ENCODE measurements at places on chromosomes 7 and 10.
A peak's percentile ranks its signal among the peaks of the same experiment; 100 is the strongest.

GRCh38 chr10:47361293-47361692 lies 13.1 kb downstream of the RBP3 start:
- DNase-seq, result no peak

DNA sequence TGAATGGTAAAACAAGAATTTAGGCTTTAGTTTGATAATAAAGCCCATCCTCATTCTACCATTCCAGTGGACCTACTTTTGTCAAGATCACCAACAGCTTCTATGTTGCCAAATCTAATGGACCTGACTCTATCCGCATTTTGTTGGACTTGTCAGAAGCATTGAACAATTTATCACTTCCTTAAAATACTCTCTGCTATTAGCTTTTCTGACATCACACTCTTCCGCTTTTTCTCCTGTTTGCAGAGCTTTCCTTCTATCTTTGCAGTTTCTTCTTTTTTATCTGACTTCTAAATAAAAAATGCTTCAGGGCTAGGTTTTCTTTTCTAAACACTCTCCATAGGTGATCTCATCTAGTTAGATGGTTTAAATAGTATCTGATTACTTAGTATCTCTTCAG lies 42.7 kb upstream of the SMIM30 start:
- no peak for DNase-seq

DNA sequence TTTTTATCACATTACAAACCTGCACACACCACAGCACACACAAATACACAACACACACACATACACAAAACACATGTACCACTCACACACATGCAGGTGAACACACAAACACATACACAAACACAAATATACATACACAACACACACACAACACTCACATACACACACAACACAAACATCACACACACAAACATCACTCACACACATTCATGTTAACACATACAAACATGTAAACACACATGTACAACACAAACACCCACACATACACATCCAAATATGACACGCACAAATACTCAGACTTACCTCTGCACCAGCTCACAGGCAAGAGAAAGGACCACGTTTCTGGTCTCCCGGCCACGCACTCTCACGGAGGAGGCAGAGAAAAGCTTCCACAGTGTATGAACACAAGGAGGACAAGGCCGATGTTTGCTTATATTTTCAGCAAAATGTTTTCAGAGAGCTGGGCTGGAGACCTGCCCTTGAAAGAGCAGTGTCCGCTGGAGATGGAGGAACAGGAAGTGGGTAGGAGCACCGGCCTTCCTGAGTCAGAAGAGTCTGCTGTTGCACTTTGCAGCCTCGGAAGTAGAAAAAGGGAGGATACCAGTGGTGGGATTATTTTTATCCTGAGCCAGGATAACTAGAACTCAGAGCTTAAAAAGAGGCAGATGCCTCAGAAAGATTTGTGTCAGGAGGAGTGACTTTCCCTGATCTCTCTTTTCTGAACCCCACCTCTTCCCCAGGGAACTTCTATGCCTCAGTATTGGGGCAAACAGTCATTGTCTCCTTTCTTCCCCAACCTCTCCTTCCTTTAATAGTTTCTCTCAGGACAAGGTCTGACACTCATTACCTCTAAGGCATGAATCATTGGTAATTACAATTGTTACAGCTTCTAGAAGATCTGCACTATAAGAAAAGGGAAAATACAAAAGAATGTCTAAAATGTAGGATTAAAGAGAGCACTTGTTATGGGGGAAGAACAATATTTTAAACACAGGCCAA lies at the start of gene GIMAP6:
Gene GIMAP6 (minus strand): TSS at position 520 of the 999 bp plus-strand sequence. CDS start 2,243 bp downstream, outside the sequence.
- peak; percentile 63 for DNase-seq

GRCh38 chr10:29804025-29804852 lies 169.5 kb upstream of the SVIL start:
- DNase-seq, result no peak

DNA sequence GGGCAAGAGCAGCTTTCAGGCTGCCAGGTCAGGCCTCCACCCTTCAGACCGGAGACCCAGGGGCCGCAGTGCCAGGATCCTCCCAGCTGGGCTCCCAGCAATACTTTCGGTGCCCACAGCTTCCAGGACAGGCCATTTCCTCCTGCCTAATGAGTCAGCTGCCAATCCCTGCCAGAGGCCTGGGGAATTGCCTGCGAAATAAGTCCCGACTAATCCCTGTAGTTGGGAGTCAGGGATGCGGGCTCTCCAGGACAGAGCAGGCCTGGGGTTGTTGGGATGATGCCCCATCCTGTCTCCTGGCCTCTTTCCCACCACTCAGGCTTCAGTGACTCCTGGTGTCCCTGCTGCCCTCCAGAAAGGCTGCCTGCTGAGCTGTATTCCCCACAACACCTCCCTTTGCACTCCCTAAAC lies 143.5 kb upstream of the UNC5B start:
- no peak for DNase-seq

GRCh38 chr7:25297278-25297677 lies 69.0 kb upstream of the NPVF start:
- no peak for DNase-seq

- no peak for DNase-seq
Observed at GRCh38 chr7:145557805-145558204, 558.8 kb upstream of the CNTNAP2 start.

DNA sequence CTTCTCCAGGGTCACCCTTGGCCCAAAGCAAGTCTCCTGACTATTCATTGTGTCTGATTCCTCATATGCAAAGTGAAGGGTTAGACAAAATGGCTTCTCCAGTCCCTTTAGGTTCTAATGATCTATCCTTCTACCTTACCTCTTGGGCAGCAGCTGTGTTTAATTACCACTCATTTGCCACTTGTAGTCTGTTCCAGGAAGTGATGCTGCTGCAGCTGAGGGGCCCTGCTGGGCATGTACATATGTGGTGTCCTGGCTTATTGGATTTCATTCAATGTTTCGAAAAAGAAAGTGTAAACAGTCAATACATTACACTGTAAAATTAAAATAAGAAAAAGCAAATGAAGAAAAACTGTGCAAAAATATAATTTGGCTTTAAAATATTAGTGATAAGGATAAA lies 36.6 kb downstream of the SCIN start:
- no peak for DNase-seq

DNA sequence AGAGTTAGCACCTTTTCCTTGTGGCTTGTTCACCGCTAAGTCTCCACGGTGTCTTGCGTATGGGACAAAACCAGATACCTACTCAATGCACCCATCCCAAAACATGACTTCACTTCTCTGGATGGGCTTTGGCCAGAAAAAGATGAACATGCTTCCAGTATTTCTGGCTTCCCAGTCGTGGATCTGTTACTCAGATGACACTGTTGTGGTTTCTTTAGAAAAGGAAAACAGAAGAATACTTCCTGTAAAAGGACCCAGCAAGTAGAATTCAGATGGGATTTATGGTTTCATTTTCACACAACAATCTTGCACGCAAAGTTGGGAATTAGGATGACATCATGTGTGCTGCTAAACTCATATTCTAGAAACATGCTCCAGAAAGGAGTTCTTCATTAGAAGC lies 216.7 kb downstream of the ADAM12 start:
- no peak for DNase-seq

DNA sequence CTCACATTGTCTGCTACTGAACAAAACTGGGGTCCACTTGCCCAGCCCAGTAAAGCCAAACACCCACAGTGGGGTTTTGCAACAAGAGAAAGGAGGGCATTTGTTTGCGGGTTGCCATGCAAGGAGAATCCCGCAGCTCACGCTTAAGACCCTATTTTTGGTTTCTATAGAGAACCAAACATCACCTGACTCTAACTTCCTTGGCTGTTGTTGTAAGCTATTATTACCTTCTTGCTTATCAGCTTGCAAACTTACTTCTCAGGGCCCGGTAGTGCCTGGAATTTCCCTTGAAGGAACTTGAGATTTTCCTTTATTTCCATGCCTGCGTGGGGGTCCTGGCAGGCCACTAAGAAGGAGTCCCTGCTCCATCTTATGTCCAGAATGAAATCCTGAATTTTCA lies 20.7 kb downstream of the IFIT3 start:
- no peak for DNase-seq

- no peak for DNase-seq
Observed at GRCh38 chr7:141676618-141677017, 25.3 kb downstream of the DENND11 start.

- DNase-seq, result no peak
Observed at GRCh38 chr7:141512597-141512996, 38.6 kb upstream of the AGK start.

- peak; percentile 70 for DNase-seq
Observed at GRCh38 chr7:138705167-138705566, 4.0 kb upstream of the SVOPL start.

DNA sequence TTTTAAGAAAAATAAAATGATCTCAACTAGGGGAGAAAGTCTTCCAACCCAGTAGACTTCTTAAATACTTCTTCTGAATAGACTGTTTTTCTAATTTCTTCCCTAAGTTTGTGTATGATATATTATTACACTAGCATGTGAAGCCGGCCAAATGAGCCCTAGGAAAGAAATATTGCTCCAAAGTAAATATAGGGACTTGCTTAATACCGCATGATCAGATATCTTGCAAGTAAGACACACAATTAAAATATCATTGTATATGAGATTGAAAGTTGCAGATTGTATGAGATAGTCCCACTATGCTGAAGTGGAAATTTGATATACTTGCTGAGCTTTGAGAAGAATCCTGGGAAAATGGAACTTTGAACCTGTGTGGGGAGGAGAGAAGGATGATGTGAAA lies 225.7 kb downstream of the BAMBI start:
- DNase-seq, result no peak

DNA sequence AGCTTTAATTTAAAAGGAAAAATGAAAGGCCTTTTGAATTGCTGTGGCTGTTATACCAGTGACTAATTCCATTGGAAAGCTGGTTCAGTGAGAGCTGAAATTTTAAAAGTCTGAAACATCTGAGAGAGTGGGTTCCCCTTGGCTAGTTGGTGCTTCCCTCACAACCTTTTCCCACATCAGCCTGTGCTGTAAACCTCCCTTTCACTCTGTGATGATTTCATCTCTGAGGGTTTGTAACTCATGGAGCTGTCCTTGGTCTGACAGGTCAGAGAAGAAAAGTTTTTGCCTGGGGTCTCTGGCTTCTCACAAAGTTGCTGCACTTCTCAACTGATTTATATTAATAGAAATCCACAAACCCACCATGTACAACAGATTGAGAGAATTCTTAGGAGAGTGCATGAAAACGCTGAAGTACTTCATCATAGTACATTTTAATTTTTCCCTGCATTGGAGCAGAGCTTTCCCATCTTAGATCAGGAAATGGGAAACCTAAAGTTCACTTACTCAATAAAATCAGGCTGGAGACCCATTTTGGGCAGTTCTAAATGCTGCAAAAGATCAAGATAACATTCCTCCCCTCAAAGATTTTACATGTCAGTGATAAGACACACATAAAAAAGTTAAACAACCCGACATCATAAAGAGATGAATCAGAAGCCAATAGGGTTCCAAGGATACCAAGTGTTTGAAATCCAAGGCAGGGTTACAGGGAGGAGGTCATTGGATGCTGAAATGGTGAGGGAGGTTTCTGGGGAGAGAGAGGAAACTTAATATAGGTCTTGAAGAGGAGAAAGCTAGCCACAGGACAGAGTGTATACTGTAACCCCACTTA lies 157.0 kb upstream of the MKLN1 start:
- no peak for DNase-seq

- DNase-seq, result no peak
Observed at GRCh38 chr7:42606193-42606905, 305.5 kb downstream of the C7orf25 start.

- no peak for DNase-seq
Observed at GRCh38 chr10:105585753-105586152, 944.7 kb downstream of the SORCS3 start.

GRCh38 chr7:113394856-113395255 lies 276.5 kb upstream of the SMIM30 start:
- DNase-seq, result no peak

DNA sequence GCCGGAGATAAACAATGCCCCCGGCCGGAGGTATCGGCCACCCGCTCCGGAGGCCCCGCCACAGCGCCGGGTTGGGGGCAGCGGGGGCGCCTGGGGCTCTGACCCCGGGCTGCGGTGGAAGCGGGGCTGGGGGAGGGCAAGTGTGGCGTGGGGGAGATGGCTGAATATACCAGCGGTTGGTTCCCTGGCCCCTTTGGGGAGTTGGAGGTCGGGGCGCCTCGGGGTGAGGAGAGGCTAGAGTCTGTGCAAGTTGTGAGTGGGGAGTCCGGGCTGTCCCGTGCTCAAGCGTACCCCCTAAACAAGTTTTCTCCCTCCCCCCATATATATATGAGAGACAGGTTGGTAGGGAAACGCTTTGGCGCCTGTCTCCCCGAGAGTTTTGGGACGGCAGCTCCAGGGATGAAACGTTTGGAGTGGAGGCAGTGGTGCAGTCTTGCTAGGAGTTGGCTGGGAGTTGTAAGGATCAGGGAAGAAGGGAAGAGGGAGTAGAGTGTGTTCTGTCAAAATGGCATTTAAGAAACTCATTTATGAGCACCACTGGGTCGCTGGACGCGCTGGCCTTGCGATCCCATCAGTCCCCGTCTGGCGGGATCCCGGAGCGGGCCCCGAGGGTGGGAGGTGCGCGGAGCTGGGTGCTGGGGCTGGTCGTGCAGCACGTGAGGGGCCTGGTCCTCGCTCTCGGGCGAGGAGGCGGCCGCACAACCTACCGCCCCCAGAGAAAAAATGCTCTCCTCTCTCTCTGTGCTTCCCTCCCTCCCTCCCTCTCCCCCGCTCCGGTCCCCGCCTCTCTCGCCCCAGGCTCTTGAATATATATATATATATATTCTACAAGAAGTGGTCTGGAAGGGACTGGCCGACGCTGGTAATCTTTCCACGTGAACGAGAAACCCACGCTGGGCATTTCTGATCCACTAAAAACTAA lies 1.1 kb downstream of the TET1 start:
- no peak for DNase-seq

GRCh38 chr7:64654796-64655548 lies 11.0 kb upstream of the ZNF107 start:
- no peak for DNase-seq

- DNase-seq, result no peak
Observed at GRCh38 chr7:133040674-133041073, 41.2 kb downstream of the CHCHD3 start.

- DNase-seq, result no peak
Observed at GRCh38 chr7:26965724-26966123, 101.3 kb upstream of the SKAP2 start.

DNA sequence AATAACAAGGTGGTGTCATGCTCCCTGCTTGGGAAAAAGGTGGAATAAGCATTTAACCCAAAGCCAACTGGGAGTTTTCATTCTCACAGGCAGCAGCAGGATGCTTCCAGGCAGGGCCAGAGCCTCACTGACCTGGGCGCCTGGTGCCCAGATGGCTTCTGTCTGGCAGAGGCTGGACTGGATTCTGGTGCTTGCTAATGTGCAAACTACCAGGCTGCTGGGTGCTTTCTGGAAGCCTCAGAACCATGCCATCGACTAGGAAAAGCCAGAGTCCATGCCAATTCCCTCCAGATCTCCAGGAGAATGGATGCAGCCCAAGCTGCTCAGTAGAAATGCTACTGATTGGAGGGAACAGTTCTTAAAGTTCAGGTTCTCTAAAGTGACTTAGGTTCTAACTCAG lies 36.2 kb downstream of the VIPR2 start:
- DNase-seq, result no peak

DNA sequence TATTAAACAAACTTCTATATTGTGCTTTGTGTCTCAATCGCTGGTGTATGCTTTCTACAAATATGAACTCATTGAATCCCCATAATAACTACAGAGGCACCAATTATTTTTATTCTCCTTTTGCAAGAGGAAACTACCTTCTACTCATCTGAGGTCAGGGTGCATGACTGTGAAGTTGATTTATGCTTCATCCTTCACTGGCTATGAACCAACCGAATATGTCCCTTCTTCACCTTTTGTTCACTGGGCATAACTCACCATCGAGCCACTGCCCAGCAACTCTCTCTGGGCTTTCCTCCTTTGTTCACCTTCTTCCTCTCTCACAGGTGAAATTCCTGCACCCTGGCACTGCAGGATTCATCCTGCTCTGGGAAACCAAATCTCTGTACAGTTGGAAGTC lies 61.3 kb upstream of the PFKP start:
- no peak for DNase-seq

Data from HL-60 (cell line).